ENCODE measurements at places on chromosomes 4 and X.

- no peak for DNase-seq
Observed at GRCh38 chr4:152500800-152501434, 35.0 kb downstream of the FBXW7 start.

GRCh38 chr4:147981305-147981704, 249.4 kb downstream of the ARHGAP10 start:
- no peak for DNase-seq

- DNase-seq = no peak
Observed at GRCh38 chrX:71282514-71283402, 677 bp upstream of the NONO start.

DNA sequence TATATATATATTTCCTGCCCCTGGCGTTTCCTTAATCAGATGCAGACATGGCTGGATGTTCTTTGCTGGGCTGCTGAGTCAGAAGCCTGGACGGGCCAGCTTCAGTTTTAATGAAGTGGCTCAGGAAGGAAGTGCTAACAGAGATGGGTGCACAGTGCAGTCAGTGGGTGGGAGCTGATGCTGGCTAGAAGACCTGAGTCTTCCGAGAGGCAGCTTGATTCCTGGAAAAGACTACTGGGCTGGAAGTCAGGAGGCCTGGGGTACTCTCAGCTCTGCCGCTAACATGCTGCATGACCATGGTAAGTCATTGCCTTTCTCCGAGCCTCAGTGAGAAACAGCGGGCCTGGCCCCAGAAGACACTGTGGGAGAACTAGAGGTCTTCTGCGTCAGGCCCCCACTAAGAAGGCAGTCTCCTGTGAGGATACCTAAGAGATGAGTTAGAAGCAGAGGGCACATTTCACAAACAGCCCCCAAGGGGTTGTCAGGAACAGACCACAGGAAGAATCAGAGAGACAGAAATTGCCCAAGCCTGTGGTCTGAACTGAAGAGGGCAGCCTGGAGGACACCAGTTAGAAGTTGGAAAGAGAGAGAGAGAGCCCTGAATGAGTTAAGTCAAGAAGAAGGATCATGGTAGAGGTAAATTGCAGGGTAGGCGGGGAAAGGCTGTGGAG, 8.3 kb upstream of the CD40LG start:
- no peak for DNase-seq

- DNase-seq = no peak
Observed at GRCh38 chr4:168521721-168522120, 24.9 kb downstream of the PALLD start.

GRCh38 chr4:40150932-40151331, 45.9 kb upstream of the RHOH start:
- DNase-seq = no peak

- no peak for DNase-seq
Observed at GRCh38 chrX:24658421-24658820, 11.3 kb upstream of the PCYT1B start.

GRCh38 chr4:15948826-15949225, 10.3 kb upstream of the FGFBP1 start:
- no peak for DNase-seq

DNA sequence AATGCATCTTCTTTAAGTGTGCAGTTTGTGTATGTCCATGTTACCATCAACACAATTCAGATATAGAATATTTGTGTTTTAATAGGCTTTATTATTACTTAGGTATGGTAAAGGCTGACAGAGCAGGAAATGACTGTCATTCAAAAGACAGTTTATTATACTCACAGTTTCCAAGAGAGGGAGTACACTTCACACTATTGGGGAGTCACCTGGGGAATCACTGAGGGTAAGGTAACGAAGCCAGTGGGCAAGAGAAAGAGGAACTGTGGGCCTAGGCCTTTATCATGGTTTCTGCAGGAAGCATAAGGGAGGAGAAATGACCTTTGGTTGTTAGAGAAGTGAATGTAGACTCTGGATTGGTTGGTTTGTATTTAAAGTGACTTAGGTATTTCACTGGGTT, 235.1 kb upstream of the HCCS start:
- no peak for DNase-seq

- DNase-seq = no peak
Observed at GRCh38 chrX:19673375-19674040, 158.2 kb upstream of the MAP3K15 start.

GRCh38 chr4:18390655-18391353, 369.2 kb upstream of the LCORL start:
- no peak for DNase-seq

- DNase-seq = no peak
Observed at GRCh38 chr4:172962564-172963353, 205.9 kb upstream of the GALNT7 start.

GRCh38 chr4:89617317-89617716, 219.6 kb downstream of the SNCA start:
- DNase-seq = no peak

DNA sequence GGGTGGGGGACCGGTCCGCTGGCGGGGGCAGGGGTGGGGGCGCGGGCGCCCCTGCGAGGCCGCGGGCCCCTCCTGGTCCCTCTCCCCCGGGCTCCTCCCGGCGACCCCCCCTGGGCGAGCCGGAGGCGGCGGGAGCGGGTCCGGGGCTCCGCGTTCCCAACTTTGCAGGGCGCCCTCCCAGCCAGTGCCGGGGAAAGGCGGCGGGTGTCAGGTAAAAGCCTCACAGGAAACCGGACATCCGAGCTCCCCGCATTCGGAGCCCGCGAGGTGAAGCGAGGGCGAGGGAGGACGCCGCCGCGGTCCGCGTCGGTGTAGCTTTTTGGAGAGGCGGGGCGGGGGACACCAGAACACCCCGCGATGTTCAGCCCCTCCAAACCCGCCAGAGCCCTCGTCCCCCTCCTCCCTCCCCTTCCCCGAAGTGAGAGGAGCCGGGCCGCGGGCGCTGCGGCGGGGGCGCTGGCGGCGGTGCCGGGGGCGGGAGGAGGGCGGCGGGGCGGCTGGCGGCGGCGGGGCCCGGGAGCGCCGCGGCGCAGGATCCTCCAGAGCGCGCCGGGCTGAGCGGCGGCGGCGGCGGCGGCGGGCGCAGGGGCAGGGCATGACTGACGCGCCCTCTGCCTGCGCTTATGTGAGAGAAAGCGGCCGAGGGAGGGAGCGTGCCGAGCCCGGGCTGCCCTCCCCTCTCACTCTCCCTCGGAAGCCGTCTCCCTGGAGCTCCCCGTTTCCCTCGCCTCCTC, at the start of gene VEGFC:
Gene VEGFC, minus strand, starts transcription at position 597 of the 734 bp plus-strand sequence. CDS start 611 bp downstream, outside the sequence.
- no peak for DNase-seq

DNA sequence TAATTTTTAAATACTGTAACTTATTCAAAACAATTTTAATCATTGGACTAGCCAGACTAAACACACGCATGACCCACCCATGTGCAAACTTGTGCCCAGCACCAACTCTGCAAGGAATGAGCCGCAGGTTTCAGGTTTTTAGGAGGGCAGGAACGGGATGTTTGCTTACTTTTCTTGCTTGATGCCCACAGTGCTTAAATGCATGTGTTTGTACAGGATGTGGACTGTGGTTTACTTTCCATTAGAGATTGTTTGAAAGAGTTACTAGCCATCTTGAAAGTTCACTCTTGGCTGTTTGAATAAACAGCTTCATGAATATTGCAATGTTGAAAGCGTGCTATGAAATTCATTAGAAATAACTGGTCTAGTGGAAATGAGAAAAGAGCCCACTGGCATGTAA, 83.3 kb downstream of the STK32B start:
- DNase-seq = no peak

DNA sequence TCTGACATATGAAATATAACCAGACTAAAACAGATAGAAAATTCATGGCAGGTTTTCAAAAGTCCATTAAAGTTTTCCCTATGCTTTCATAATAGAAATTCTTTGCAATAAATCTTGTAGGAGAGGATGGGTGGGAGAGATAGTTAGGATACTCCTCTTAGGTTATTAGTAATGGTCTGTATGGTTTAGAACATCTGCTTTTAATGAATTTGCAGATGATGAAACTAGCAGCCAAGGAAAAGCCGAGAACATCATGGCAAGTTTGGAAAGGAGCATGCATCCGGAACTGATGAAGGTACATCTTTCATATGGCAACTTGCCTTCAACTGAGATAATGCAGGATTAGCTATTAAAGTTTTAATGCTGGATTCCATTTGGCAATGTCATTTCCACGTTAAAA, 70.7 kb downstream of the DOCK11 start:
- no peak for DNase-seq

DNA sequence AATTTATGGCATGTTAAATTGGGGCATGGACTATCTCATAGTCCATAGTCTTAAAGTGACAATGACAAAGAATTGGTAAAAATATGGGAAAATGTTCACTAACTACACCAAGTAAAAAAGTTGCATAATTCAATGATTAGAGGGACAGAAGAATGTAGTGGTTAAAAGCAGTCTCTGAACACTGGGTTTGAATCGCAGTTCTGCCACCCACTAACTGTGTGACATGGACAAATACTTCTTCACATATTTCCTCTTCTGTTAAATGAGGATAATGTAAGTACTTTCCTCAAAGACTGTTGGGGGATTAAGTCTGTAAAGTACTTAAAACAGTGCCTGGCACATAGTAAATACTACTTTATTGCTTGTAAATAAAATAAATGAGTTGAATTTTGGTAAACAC, 15.3 kb downstream of the COQ2 start:
- no peak for DNase-seq

DNA sequence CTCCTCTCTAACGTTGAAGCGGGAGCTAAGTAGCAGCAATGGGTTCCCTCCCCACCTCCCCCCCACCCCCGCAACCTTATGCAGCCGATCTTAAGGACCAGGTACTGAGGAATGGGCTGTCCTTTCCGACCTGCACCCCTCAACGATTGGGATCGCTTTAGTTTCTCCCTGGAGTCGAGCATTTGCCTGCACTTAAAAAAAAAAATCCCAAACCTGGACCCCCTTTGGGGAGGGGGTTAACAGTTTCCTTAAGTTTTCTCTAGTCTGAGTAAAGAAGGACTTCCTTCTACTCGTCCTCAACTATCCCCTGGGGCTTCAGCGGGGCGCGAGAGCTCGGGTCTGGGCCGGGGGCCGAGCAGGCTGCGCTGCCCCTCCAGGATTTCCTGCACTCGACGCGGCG, 25.7 kb upstream of the BCORL1 start:
- no peak for DNase-seq

DNA sequence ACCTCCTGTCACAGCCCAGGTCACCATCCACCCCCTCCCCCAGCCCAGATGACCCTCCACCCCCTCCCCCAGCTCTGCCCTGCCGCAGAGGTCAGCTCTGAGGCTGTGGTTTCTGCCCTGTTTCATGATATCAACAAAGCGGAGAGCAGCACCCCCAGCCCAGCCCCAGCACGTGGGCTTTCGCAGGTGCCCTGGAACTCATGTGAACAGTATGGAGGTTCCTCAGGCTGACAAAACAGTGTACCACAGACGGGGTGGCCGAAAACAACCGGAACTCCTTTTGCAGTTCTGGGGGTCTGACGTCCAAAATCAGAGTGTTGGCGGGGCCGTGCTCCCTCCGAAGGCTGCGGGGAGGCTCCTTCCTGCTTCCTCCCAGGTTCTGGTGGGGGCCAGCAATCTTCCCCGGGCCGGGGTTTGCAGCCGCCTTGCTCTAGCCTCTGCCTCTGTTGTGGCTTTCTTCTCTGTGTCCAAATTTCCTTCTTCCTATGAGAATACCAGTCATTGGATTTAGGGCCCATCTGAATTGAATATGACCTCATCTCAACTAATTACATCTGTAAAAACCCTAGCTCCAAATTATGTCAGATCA, 7.9 kb upstream of the PSAPL1 start:
- DNase-seq = no peak

GRCh38 chr4:1326751-1327525, 20.1 kb upstream of the UVSSA start:
- no peak for DNase-seq

DNA sequence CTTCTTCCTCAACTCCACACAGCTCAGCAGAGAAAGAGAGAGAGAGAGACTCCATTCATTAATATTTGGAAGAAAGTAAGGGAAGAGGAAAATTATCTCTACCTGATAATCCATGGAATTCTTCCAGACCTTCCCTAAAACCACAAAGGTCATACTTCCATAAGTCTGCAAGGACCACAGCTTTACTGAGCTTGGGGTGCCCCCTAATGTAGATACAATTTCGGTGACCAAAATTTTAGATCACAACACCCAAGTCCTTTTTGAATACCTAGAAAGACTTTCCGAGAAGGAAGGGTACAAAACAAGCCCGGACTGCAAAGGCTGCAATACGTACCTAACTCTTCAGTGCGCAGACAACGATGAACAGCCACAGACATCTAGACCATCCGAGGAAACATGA, 523.9 kb downstream of the GLUD2 start:
- no peak for DNase-seq

DNA sequence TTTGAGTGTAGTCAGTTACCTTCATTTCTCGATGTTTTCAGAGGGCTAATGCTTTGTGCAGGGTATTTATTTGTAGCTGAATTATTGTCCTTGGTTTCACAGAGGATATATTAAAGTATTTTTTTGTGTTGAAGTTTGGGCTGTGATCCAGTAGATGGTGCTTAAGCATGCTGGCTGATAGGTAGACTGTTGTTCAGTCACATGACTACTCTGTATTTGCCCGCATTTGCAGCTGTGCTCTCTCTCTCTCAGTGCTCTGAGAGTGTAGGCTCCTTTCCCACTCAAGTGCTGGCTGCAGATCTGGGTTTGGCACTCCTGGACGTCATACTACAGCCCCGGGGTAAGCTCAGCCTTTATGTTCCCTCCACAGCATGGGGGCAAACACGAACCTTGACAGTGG, 21.7 kb downstream of the RAB40AL start:
- no peak for DNase-seq

- no peak for DNase-seq
Observed at GRCh38 chrX:11137543-11138139, 26.5 kb downstream of the HCCS start.

GRCh38 chrX:153477901-153478300, 7.5 kb upstream of the HAUS7 start:
- no peak for DNase-seq

GRCh38 chrX:3362956-3363355, 16.5 kb upstream of the MXRA5 start:
- no peak for DNase-seq

DNA sequence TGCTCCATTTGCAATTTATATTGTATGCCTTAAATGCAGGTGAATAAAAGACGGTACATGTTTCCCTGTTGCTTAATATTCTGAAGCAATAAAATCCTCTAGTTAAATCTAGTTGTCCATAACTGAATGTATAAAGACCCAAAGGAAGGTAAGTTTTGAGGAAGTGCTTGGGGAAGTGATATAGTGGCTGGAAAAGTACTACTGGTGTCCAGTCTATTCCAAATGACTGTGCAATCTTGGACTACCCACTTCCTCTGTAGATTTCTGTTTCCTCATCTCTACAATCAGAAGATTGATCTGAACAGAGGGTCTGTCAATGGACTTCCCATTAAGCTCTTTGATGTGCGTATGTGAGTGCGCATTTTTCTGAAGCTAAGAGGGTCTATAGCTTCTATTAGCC, 17.0 kb downstream of the SNCA start:
- DNase-seq = no peak
